ENCODE measurements at places on chromosomes 5 and 9.

DNA sequence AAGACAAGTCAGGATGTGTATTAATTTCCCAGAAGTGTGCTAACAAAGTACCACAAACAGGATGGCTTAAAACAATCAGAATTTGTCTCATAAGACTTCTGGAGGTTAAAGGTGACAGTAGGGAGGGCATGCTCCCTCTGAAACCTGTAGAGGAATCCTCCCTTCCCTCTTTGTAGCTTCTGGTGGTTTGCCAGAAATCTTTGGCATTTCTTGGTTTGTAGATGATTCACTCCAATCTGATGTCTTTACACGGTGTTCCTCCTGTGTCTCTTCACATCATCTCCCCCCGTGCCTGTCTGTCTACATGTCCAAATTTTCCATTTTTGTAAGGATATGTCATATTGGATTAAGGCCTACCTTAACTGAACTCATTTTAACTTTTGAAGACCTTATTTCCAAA lies 471.5 kb downstream of the ZNF608 start:
- DNase-seq: no peak

GRCh38 chr5:54742417-54742891 lies 224.9 kb downstream of the SNX18 start:
- DNase-seq: no peak

DNA sequence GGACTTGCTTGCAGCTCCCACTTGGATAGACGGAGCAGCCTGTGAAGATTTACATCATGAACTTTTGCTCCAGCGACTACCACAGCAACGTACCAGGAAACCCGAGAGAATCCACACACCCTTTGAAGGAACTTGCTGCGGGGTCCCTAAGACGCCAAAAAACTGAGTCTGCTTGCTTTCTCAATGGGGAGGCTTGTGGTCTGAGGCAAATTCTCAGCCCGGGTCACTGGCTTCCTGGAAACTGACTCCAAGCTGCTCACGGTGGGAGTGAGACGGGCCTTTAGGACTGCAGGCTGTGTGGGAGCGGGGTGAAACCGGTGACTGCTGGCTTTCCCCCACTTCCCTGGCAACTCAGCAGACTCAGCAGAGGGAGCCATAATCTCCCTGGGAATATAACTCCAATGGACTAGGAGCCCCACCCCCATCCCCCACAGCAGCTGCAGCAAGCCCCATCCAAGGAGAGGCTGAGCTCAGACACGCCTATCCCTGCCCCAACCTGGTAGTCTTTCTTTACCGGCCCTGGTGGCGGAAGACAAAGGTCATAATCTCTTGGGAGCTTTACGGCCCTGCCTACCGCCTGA lies 466.0 kb downstream of the CAAP1 start:
- no peak for DNase-seq

DNA sequence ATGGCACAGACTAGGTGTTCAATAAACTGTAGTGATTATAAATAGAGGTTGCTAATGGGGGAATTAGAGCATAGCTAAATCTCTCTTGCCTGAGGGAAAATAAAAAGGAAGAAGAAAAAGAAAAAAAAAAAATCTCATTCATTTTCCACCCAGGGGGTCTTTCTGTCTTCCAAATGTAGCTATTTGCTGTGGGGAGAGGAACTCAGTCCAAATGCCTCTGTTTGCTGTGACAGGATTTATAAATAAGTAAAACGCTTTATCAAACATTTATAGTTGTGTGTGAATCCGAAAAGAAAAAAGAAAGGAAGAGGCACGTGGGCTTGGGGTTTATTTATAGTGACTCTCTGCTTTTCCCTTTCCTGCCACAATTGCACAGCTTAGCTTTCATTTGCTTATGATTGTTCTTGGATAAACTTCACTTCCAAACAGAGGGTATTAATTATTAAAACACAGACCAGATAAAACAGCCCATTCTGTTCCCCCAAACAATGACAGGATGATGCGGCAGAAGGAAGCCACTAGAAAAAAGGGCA lies 245.7 kb downstream of the ASTN2 start:
- no peak for DNase-seq

- no peak for DNase-seq
Measured at GRCh38 chr5:172691886-172692285, 50.8 kb downstream of the NEURL1B start.

DNA sequence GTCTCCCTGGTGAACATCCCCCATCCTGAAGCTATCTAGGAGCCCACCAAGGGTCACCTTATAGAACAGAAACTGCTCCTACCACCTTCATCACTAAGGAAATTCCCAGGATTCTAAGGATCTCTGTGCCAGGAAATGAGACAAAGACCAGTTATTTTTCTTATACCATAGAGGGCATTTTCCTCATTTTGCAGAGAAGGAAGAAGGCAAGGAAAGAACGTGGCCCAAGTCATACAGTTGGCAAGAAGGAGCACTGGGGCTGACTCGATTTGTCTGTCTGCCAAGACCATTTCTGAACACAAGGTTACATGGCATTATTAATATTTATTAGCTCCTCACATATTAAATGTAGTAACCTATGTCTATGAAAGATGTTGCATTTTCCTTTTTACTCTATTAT lies 49.6 kb upstream of the TNFSF15 start:
- DNase-seq: no peak

- DNase-seq: no peak
Measured at GRCh38 chr9:126459546-126459945, 132.9 kb downstream of the MVB12B start.

DNA sequence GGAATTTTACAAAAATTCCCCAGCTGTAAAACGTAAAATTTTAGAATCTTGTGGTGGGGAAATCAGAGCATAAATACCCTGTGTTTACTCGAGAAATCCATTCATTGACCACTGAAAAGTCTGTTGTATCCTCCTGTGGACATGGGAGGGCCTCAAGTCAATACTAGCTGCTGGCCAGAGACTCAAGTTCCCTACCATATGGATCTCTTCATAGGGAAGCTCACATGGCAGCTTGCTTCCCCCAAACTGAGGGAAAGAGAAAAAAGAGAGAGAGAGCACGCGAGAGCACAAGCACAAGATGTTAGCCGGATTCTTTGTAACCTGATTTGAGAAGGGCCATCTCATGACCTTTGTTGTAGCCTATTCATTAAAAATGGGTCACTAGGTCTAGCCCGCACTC lies 591.9 kb downstream of the LRRC70 start:
- DNase-seq: no peak

- DNase-seq: no peak
Measured at GRCh38 chr5:62327138-62328053, 21.4 kb downstream of the KIF2A start.

DNA sequence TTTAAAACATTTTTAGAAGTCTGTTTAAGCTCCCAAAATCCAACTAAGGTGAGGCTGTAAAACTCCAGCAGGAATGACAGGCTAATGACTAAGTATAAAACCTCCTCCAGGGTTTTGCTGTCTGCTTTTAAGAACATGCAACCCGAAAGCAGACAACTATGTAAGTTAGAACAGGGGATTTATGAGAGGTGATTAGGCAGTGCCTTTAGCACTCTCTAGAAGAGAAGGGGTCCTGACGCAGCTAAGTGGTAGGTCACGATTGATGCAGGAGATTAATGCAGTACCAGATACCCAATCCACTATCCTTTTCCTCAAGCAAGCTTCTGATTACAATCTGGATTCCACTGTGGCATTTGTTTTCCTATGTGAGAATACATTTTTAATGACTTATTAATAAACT lies 25.9 kb downstream of the HOMER1 start:
- no peak for DNase-seq

- DNase-seq: no peak
Measured at GRCh38 chr5:96812851-96813250, 5.1 kb upstream of the ERAP1 start.

GRCh38 chr9:4741365-4742089 lies 525 bp upstream of the AK3 start:
- no peak for DNase-seq

DNA sequence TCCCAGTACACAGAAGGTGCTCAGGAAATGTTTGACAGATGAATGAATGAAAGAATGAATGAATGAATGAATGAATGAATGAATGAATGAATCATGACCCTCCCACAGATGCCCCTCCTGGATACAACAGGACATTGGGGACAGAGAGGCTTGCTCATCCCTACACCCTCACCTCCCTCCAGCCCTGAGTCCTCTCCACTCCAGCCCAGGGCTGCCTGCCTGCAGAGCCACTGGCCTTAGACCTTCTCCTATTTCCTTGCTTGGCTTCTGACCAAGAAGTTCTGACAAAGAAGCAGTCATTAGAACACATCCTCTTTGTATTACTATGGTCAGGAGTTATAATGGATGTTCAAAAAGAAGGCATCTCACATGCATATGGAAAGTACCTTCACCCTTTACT lies 240.7 kb upstream of the DAPK1 start:
- DNase-seq: no peak

DNA sequence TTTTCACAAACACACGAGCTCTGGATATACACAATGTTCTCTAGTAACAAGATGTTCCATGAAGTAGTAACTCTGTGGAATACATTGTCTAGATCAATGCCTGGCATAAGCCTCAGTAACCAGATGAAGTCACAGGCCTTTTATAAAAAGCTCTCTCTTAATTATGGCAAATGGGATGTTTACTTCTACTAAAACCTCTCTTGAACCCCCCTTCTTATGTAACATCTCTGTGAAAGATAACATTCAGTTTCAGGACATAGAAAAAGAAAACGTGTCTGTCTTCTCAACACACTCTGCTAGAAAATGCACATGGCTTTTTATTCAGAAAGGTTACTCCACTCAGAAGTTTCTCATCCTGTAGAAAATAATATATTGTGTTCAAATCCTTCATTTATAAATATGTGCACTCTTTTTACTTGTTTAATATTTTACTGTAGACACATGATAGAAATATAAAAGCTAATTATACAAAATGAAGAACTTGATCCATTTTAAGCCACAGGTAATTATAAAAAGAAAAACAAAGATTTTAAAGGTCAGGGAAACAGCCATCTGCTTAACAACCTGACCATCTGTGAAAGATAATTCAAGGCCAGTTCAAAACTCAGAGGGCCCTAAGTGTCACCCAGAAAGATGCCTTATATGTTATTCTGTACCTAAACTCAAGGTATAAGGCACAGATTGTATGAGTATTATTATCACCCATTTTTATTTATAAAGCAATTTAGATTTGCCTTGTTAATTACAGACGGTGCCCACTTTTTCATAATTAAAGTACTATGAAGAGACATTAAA lies 812.0 kb downstream of the CDH18 start:
- no peak for DNase-seq

GRCh38 chr5:118366429-118366828 lies 621.9 kb downstream of the DTWD2 start:
- no peak for DNase-seq

DNA sequence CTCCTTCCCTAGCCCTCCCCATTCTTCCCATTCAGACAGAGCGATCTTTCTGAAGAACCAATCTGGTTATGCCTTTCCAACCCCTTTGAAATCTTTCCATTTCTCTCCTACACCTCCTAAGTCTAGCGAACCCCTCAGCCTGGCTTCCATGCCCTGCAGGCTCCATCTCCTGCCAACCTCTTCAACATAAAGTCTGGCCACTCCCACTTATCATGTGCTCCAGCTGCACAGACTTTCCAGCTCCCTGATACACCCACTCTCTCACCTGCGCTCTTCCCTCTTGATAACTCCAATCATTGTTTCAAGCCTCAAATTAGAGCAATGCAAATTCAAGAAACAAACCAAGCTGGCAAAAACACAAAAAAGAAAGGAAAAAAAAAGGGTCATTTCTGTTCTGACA lies 3.8 kb upstream of the ORM1 start:
- no peak for DNase-seq

DNA sequence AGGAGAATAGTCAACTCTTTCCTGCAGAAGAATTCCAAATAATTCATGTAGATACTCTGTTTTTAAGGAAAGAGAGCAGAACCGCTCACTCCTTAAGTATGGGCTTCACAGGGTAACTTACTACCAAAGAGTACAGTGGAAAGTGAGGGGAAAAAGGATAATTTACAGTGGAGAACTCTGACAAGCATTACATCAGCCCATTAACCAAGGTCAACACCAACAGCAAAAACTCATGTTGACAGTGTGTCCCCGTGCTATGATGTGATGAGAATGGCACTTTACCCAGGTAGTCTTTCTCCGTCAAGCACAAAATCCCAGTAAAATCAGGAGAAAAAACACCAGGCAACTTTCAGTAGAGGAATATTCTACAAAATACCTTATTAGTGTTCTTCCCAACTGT lies 104.3 kb downstream of the ADCY2 start:
- DNase-seq: no peak

DNA sequence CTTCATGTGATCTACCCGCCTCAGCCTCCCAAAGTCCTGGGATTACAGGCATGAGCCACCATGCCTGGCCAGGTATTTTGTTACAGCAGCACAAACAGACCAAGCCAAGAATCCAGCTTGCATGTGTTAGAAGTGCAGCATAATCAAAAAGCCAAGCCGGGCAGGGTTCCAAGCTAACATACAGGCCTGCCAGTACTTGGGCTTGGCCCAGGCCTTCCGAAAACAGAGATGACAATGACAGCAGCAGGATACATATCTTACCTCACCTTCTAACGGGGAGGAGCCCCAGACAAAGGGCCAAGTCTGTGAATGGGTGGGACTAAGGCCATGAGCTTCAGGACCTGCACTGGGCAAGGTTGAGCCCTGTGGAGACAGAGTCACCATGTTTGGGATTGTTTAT lies 91.4 kb upstream of the ZNF462 start:
- no peak for DNase-seq

- no peak for DNase-seq
Measured at GRCh38 chr9:22423566-22423965, 23.1 kb upstream of the DMRTA1 start.

DNA sequence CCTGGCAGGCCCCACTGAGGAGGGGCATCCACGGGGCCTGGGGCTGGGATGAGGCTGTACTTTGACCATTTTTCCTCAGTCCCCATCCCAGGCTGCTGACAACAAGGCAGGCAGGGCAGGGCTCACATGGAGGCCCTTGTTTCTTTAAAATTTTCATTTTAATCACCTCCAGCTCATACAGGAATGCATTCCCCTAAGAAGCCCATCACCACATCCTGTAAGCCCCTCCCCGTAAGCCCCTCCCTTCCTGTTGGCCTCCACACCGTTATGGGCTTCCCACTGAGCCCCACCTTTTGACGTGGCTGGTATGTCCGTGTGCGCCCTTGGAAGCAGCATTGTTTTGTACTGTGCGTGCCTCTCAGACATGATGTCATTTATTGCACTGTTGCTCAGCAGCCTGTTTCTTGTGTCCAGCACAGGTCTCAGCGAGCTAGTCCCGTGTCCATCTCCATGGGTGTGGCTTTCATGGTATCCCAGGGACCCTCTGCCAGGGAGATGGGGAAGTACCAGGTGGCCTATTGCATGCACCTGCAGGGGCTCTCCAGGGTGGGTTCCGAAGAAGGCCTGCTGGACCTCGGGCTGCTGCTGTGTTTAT lies 22.4 kb downstream of the PHF2 start:
- no peak for DNase-seq

- no peak for DNase-seq
Measured at GRCh38 chr5:143063175-143063970, 293.2 kb downstream of the ARHGAP26 start.

DNA sequence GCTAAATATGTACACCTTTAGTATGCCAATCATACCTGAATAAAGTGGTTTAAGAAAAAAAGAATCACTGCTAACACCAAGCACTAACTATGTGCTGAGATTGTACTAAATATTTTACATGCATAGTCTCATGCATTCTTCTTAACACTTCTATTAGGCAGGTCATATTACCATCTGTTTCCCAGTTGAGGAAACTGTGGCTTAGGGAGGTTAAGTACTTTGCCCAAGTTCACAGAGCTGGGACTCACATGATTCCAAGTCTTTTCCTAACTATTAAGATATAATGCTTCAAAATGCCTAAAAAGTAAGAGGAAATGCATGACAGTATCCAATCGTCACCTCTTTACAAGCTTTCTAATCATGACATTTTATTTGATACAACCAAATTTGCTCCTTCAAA lies 69.2 kb upstream of the PLPP6 start:
- no peak for DNase-seq

GRCh38 chr5:179908528-179908927 lies 831 bp upstream of the TBC1D9B start:
- DNase-seq: no peak
